Mesothelial cell of epicardium (in vitro differentiated cells): ENCODE measurements at places on chromosomes 7 and 10.

DNA sequence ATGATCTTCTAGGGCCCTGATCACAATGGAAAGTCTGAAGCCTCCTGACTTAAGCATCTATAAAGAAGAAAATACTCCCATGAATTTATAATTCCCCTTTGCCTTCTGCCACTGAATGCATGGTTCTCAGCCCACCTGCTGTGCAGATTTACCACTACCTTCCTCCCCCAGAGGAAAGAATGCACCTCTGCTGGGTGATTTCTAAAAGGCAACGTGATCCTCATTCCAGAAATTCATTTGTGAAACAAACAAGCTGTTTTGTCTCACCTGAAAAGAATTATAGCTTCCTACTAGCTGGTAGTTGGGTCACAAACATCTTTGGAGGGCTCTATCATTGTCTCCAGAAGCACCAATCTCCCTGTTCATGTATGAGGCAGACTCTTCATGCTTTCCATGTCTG is 320.2 kb downstream of the CDC14C start:
- no peaks in the 10 kb centered on the region for H3K36me3 ChIP-seq
- no peak overlapping the region for H3K4me3 ChIP-seq
- H3K4me1 ChIP-seq = peaks cover 9% of the 10 kb centered on the region
- DNase-seq = no peak
- H3K27ac ChIP-seq = no peak overlapping the region
- H3K27me3 ChIP-seq = peaks cover 4% of the 10 kb centered on the region

DNA sequence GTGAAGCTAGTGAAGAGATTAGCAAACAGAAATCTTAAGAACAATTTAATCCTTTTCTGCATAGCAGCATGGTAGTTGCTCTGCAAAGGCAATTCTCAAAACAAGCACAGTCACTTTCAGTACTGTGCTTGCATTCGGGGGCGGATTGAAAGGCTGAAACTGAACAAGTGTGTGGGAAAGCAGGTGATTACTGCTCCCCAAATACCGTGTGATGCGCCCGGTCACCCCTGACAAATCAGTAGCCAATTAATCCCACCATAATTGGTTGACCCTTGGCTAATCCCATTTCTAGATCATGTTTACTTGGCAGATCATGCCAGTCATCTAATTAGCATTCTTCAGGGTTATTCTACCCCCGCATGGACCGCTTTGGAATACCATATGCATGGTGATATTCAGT is 76.5 kb upstream of the ADRB1 start:
- H3K4me1 ChIP-seq = peaks cover 3% of the 10 kb centered on the region
- no peaks in the 10 kb centered on the region for H3K27me3 ChIP-seq
- no peak overlapping the region for H3K4me3 ChIP-seq
- no peaks in the 10 kb centered on the region for H3K36me3 ChIP-seq
- H3K27ac ChIP-seq = no peak overlapping the region

DNA sequence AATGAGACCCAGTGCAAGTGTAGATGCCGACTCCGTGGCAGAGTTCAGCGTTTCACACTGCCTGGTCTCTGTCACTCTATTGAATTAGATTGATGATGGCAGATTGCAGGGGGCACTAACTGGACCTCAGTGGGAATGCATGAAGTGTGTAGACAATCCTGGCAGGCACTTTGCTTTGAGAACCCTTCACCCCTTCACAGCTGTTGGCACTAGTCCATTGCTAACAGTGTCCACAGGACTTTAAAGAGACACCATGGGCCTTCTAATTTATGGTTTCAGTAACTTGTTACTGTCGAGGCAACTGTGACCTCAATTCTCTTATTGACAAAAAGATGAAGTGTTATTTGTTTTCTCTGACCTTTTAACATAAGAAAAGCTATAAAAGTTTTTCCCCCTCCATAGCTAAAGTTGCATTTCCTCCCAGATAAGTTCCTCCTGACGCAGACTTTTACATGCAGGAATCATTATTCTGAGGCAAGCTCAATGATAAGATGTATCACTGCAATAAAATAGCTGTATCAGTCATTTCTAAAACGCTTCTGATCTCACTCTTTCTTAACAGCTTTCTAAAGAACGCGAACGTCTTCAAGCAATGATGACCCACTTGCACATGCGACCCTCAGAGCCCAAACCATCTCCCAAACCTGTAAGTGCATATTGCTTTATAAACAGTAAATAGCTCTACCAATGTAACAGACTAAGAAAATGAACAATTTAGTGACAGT is 238.9 kb downstream of the FOXP2 start:
- peaks cover 34% of the 10 kb centered on the region for H3K4me1 ChIP-seq
- peaks cover 17% of the 10 kb centered on the region for H3K27me3 ChIP-seq
- H3K36me3 ChIP-seq = no peaks in the 10 kb centered on the region
- H3K4me3 ChIP-seq = no peak overlapping the region
- no peak for DNase-seq

- no peaks in the 10 kb centered on the region for H3K36me3 ChIP-seq
- H3K4me3 ChIP-seq = no peak overlapping the region
- no peaks in the 10 kb centered on the region for H3K27me3 ChIP-seq
- no peak for DNase-seq
- no peak overlapping the region for H3K27ac ChIP-seq
- no peaks in the 10 kb centered on the region for H3K4me1 ChIP-seq
These were observed 197.3 kb downstream of the ETV1 start for GRCh38 chr7:13792208-13792607.

- no peaks in the 10 kb centered on the region for H3K27me3 ChIP-seq
- no peak overlapping the region for H3K4me3 ChIP-seq
- peaks cover 27% of the 10 kb centered on the region for H3K4me1 ChIP-seq
These were observed 78.3 kb downstream of the PROSER2 start for GRCh38 chr10:11901454-11901832.

DNA sequence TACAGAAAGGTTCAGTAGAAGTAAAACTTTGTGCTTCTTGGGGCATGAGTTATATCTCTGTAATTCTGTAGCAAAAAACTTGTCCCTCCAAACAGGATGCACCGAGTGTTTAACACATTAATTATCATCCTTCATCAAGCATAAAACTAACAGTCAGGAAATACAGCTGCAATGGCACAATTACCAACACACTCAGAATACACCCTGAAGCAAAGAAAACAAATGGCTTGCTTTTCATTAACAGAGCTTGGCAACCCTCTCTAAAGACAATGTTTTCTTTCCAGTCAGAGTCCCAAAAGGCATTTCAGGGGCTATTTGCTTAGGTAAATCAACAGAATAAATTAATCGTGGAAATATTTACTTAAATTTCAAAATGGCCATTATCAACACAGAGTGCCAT is 107.7 kb downstream of the ICA1 start:
- no peak for DNase-seq
- no peak overlapping the region for H3K4me3 ChIP-seq
- no peak overlapping the region for H3K27ac ChIP-seq
- H3K27me3 ChIP-seq = no peaks in the 10 kb centered on the region

DNA sequence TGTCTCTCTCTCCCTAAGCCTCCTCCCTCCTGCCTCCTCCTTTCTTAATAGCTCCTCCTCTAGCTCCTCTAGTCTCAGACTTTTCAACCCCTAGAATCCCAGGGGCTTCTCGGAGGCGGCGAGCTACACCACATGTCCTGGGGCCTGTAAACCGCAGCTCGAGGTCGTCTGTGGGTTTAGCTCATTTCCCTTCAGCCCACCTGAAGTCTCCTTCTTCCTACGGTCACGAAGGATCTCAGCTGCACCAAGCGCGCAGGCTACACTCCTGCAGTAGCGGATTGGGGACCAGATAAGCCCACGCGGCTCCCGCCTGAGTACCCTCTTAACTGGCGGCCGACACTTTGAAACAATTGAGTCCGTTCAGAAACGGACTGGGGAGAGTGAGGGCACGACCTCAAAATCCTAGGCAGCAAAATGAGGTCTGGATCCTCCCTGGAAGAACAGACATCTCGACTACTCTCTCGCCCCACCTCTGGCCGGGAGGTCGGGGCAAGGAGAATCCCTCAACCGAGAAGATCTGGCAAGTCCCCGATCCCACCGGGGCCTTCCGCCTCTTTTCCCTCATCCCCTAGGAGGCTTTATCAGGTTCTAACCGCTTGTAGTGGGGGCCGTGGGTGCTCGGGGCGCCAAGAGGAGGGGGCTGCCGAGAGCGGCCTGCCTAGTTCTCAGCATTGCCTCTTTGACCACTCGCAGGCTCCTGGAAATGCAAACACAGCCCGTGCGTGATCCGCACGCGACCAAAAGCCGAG is 1.3 kb upstream of the SORCS3 start:
- H3K4me3 ChIP-seq = peak overlapping the region; percentile 58
- H3K4me1 ChIP-seq = peaks cover 23% of the 10 kb centered on the region
- no peak for DNase-seq
- H3K27ac ChIP-seq = no peak overlapping the region
- no peaks in the 10 kb centered on the region for H3K36me3 ChIP-seq
- peaks cover 92% of the 10 kb centered on the region for H3K27me3 ChIP-seq

- no peaks in the 10 kb centered on the region for H3K27me3 ChIP-seq
- H3K36me3 ChIP-seq = no peaks in the 10 kb centered on the region
- H3K4me1 ChIP-seq = peaks cover 20% of the 10 kb centered on the region
- no peak for DNase-seq
These were observed 228.0 kb downstream of the TWIST1 start for GRCh38 chr7:18889436-18889835.
